Hematopoietic multipotent progenitor cell treated with erythropoietin and hydrocortisone succinate and interleukin-3 and kit ligand, for 15 days (in vitro differentiated cells): ENCODE measurements at places on chromosomes 7 and 10.
A peak's percentile ranks its signal among the peaks of the same experiment; 100 is the strongest.

GRCh38 chr10:122182308-122182707 is 88.8 kb upstream of the BTBD16 start:
- no peak for DNase-seq

- peak; percentile 34 for DNase-seq
Measured at GRCh38 chr7:152341039-152341913, 94.5 kb downstream of the KMT2C start.

- DNase-seq, result no peak
Measured at GRCh38 chr7:101870361-101871062, 53.1 kb downstream of the CUX1 start.

GRCh38 chr10:58397830-58398229 is 12.6 kb downstream of the TFAM start:
- no peak for DNase-seq

- no peak for DNase-seq
Measured at GRCh38 chr7:157811946-157812345, 475.1 kb downstream of the DNAJB6 start.

- DNase-seq, result no peak
Measured at GRCh38 chr10:86556933-86557649, 35.5 kb upstream of the WAPL start.

DNA sequence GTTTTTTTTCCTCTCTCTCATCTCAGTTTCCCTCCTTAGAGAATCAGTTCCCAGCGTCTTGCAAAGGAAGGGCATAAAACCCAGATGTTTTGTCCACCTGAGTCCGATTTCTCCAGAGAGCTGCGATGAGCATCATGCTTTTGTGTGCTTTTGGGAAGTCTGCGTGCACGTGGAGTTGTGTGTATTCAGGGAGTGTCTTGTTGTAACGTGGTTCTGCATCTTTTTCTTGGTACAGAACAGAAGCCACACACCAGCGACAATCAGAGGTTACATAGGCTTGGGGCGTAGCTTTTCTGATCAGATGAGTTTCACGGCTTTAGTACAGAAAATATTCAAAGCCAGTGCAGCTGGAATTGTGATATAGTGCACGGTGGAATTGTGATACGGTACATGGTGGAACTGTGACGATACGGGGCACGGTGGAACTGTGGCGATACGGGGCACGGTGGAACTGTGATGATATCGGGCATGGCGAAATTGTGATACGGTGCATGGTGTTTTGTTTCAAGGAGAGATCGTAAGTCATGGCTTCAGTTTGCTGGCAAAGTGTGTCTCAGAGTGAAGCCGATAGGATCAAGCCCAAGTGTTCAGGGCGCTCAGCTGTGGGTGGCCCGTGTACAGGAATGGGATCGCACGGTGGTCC is 32.8 kb downstream of the FOXK1 start:
- no peak for DNase-seq

DNA sequence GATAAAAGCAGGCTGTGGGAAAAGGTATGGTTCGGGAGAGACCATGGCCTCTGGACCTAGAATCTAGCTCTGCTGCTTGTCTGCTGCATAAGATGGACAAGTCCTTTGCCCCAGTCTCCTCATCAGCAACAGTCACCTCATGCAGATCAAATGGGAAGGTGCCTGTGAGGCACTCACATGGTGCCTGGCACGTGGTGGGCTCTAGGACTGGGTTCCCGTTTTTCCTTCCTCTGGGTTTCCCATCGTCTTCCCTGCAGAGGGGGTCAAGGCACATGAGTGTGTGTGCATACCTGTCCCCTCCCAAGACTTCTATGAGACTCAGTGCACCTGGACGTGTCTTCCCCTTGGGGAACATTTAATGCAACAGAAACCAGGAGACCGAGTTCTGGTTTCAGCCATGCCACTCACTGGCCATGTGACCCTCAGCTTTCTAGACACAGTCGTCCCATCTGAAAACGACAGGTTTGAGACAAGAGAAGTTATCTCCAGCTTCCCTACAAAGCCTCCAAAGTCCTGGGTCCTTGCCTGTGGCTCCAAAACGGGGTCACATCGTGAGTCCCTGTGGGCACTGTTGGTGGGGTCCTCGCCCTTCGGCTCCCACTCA is 95.9 kb upstream of the NPTX2 start:
- no peak for DNase-seq

DNA sequence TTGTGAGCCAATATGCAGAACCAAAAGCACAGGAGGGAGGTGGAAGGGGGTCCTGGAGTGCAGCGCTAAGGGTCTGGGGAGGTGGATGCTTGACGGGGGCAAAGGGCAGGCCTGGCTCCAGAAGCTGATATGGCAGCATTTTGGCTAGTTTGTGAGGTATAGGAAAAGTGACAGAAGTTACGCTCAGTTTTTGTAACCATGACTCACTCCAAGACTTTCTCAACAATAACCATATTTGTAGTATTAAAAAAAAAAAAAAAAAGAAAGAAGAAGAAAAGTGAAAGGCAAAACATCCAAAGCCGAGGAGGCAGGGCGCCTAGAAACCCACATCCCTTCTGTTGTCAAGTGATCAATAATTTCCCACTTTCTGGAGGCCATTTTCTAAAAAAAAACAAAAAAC is 92.3 kb downstream of the RNF216 start:
- DNase-seq, result no peak

- no peak for DNase-seq
Measured at GRCh38 chr7:76022026-76022780, 25.6 kb downstream of the STYXL1 start.

DNA sequence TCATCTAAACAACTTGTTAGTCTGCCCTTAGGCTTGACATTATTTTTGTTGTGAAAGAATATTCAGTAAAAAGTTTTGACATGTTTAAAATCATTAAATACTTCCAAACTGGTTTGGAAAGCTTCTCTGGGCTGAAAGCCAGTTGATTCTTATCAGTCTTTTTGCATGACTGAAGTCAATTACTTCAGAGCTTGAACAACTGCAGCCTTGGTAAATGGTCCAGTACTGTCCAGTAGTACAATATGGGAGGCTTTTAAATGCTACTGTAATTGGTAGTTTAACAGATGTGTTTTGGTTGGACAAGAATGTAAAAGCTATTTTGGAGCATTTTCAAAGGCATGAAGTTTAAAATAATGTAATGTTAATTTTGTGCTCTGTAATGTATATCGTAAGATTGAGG is 103.4 kb downstream of the SDK1 start:
- no peak for DNase-seq

DNA sequence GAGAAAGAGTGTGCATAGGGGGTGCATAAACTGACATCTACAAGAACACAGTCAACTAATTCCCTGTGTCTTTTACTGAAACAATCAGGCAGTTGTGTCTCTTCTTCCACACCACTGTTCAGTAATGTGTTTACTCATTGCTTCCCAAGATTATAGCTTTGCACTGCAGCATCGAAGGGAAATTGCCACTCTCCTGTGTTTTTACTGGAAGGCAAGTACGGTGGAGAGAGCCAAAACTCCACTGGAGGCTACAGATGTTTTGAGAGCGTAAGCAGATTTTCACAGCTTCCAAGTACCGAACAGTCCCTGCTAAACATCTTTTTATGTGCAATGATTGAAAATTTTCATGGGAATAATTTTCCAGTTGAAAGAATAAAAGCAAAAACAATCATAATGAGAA is 510.5 kb upstream of the AKR1E2 start:
- no peak for DNase-seq

GRCh38 chr10:91664426-91664825 is 31.6 kb upstream of the PPP1R3C start:
- DNase-seq, result no peak

DNA sequence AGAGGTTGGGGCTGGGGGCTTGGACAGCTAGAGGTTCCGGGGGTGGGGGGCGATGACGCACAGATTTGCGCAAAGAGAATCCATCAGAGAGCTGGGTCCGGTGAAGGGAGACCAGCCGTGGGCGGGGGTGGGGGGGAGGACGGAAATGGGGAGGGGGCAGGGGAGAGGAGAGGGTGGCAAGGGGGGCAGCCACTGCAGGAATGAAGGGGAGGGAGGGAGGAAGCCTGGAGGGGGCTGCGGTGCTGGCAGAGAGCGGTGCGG is 1.2 kb upstream of the VGF start:
- no peak for DNase-seq

GRCh38 chr7:31633894-31634494 is 53.0 kb upstream of the PPP1R17 start:
- DNase-seq, result peak; percentile 4

DNA sequence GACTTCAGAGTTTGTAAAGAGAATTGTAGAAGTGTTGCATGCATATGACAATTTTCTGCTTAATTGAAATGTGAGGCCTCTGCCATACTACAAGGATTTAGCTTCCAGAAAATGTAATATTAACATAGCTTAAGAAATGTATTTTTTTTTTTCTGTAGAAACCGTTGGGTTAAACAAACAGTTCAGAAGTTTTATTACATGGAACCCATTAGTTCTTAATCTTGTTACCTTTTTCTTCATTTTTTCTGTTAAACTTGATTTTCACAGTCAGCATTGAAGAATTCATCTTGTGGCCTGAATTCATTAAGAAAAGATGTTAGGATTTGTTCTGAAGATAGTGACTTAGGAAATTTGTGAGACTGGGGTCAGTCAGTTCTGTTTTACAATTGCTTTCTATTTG is 4.9 kb downstream of the PTEN start:
- DNase-seq, result no peak
